ENCODE measurements at places on chromosomes 13 and 19.

DNA sequence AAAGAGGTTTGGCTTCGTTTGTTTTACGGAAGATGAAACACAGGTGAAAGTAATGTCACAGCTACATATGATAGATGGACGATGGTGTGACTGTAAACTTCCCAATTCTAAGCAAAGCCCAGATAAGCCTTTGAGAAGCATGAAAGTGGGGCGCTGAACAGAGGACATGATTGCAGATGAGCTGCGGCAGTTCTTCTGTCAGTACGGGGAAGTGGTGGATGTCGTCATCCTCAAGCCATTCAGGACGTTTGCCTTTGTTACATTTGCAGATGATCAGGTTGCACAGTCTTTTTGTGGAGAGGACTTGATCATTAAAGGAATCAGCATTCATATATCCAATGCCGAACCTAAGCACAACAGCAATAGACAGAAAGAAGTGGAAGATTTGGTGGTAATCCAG is 111.5 kb upstream of the DIAPH3 start:
- no peak for DNase-seq

GRCh38 chr13:46086421-46086922 is 18.4 kb downstream of the CPB2 start:
- DNase-seq = no peak

DNA sequence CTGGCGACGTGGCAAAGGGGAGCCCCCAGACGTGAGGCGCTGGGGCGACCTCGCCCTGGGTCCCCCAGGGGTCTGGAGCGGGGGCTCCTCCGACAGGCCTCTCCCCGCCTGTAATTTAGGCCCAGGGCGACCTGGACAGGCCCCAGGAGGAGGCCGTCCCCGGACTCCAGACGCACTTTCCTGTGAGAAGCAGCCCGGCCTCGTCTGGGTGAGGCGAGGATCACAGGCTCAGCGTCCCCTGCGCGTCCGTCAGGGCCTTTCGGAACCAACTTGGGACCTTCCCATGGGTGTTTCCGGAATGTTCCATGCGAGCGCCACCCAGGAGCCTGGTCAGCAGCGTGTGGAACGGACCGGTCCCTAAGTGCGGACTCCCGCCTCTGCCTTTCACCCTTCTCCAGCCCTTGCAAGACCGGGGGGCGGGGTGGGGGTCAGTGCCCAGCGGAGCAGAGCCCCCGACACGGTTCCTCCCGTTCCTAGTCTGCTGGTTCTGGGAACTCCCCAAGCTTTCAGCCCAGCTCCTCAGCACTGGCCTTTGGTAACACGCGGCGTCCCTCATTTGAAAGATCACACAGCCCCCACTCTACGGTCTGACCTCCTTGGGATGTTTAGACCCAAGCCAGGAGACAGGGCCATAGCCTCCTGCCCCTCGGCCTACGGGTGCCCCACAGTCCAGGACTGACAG is 1.1 kb upstream of the GRTP1 start:
- DNase-seq = no peak

- no peak for DNase-seq
These were observed 57.2 kb upstream of the KLF12 start for GRCh38 chr13:74191410-74191809.

GRCh38 chr19:8120636-8121480 is 28.5 kb downstream of the FBN3 start:
- no peak for DNase-seq

GRCh38 chr19:50459067-50459456 is 17.2 kb upstream of the EMC10 start:
- DNase-seq = no peak

Measured in hippocampal formation (tissue), 2 donors.